Brain microvascular endothelial cell (primary cell): ENCODE measurements at places on chromosomes 4 and X.
A peak's percentile ranks its signal among the peaks of the same experiment; 100 is the strongest.

- DNase-seq = peak; percentile 55
Observed at GRCh38 chr4:71689822-71690221, 94.1 kb downstream of the GC start.

- DNase-seq = no peak
Observed at GRCh38 chrX:130093271-130093670, 17.0 kb downstream of the ELF4 start.

- DNase-seq = peak; percentile 3
Observed at GRCh38 chr4:162645381-162645780, 481.6 kb upstream of the FSTL5 start.

- DNase-seq = no peak
Observed at GRCh38 chrX:145865082-145865481, 47.5 kb downstream of the SLITRK2 start.

GRCh38 chr4:182093431-182093831, 149.8 kb upstream of the TENM3 start:
- peak; percentile 16 for DNase-seq

DNA sequence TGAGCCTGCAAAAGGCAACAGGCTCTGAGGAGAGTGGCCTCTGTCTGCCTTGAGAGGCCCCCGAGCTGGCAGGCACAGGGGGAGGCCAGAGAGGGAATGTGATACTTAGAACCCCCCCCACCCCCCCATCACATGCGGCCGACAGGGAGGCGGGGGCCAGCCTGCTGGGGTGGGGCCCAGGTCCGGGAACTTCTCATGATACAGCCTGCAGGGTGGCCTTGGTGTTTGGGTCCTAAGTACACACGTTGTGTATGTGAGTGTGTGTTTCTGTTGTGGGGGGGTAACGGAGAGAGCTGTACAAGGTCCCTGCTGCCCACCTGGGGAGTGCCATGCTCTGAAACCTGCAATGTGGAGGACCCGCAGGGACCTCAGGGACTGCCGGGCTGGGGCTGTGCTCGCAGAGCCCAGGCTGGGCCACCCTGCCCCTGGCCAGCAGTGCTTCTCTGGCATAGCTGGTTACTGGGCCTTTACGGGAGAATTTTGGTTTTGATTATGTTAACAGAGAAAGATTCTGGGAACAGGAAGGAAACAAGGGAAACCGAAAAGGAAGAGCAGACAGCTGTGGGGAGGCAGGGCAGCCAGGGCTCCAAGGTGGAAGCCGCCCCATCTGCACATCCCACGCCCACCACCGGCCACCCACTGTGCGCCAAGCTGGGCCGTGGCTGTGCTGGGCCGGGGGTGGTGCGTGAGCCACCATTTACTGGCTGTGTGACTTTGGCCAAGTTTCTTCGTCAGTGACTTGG, 19.9 kb downstream of the SH3BP2 start:
- no peak for DNase-seq

- no peak for DNase-seq
Observed at GRCh38 chrX:110755611-110756010, 40.0 kb downstream of the CHRDL1 start.

- no peak for DNase-seq
Observed at GRCh38 chr4:18803781-18804180, 782.2 kb upstream of the LCORL start.

DNA sequence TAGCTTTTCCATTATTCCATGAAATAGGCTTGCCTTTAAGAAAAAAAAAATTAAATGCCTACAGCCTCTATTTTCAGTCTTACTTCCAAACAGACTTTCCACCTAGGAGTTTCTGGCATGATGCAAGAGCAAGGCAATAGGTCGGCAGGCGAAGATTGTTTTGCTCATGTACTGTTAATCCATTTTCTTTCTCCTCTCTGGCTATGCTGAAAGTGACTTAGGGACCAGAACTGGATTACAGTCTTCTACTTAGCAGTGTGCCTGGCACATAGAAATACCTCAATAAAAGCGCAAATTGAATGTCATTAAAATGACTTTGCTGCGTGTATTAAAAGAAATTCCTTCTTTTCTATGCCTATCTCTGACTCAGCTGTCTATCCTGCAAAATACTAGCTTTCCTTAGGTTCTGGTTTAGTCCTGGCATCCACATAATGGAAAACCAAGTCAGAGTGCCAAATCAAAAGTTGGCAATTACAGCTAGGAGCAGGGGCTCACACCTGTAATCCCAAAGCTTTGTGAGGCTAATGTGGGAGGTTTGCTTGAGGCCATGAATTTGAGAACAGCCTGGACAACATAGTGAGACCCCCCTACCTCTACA, 51.9 kb downstream of the CC2D2A start:
- no peak for DNase-seq

DNA sequence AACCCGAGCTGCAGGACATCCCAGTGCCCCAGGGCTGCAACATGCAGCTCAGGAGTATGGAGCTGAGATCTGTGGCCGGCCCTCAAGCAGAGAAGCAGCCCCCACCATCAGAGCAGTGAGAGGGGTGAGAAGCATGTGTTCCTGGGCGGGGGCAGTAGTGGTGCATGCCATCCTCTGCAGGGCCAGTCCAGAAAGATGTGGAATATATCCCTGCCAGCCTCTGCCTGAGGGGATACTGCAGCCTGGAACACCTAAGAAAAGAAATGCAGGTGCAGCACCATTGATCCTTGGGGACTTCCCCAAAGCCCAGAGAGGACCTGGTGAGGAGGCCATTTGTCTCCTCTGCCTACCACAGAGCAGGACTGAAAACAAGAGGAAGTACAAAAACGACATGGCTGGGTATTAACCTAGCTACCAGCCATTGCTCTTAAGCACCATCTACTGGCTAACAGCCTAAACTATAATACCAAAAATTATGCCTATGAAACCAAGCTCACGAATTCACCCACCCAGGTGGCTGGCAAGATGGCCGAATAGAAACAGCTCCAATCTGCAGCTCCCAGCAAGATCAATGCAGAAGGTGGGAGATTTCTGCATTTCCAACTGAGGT, 158.8 kb downstream of the ADGRA3 start:
- peak; percentile 9 for DNase-seq

GRCh38 chrX:24260842-24261550, 52.9 kb downstream of the SUPT20HL2 start:
- DNase-seq = peak; percentile 35

GRCh38 chr4:54475546-54475945, 182.2 kb upstream of the KIT start:
- DNase-seq = no peak

DNA sequence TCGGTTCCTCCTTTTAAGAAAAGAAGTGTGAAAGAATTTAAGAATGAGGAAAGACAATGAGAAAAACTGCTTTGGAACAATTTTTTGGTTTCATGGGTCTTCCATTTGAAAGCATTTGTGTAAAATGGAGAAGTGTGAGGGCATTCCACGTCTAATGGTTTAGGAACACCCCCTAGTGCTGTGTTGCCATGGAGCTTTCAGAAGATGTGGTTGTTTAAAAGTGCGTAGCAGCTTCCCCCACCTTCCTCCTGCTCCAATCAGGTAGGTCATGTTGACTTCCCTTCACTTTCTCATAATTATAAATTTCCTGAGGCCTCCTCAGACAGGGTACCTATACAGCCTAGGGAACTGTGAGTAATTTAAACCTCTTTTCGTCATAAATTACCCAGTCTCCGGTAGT, 50.0 kb downstream of the UGT2B10 start:
- DNase-seq = no peak

DNA sequence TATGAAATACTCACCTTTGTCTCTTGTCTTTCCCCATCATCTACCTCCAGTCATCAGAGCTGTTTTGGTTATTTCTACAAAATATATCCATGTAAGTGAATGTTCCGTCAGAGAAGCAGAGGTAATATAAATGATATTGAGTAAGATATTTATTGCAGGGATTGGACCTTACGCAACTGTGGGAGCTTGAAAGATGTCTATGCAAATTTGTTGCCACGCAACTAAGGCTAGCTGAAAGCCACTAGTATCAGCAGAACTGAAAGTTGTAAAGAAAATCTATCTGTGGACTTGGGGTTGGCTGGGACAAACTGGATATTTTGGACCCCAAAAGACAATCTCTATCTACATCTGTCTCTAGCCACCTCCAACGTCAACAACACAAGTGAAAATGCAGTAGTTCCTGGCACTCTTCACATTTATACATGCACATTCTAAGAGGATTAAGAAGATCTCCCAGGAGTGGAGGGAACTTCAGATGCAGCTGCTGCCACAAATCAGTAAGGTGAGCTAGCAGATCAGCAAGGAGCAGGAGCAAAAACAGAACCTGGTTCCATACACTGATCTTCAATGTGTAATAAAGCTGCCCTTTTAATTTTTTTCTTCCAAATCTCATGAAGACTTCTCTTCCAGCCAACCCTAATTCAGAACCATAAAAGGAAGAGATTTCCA, 8.5 kb upstream of the CCSER1 start:
- DNase-seq = no peak

DNA sequence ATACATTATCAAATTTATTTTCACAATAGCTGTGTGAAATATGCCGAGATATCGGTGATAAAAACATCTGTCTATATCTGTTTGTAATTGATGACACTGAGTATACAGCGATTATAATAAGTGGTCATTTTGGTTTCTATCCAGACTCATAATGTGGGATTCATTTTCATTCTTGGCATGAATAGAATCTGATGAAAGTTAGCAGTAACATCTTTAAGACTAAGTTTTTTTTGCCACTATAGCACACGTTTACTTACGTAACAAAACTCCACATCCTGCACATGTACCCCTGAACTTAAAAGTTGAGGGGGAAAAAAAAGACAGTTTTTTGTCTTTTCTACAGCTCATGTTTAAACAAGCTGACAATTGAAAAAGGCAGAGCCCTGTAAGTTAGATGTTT, 86.4 kb downstream of the PPA2 start:
- DNase-seq = no peak

DNA sequence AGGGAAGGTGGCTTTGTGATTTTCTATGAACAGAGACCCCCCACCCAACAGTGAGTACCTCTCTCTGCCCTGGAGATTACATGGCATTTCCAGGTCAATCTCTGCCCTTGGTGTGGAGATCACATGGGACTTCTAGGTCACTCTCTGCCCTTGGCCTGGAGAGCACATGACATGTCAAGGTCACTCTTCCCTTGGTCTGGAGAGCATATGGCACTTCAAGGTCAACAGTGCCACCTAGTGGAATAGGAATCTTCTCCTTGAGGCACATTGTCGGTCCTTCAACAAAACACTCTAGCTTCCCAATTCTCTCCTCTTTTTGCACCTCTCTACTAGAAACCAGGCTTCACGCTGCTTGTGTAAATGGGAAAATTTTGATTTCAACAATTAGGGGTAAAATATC, 66.2 kb upstream of the TACR3 start:
- peak; percentile 1 for DNase-seq

GRCh38 chr4:88893961-88894360, 163.0 kb downstream of the FAM13A start:
- no peak for DNase-seq

DNA sequence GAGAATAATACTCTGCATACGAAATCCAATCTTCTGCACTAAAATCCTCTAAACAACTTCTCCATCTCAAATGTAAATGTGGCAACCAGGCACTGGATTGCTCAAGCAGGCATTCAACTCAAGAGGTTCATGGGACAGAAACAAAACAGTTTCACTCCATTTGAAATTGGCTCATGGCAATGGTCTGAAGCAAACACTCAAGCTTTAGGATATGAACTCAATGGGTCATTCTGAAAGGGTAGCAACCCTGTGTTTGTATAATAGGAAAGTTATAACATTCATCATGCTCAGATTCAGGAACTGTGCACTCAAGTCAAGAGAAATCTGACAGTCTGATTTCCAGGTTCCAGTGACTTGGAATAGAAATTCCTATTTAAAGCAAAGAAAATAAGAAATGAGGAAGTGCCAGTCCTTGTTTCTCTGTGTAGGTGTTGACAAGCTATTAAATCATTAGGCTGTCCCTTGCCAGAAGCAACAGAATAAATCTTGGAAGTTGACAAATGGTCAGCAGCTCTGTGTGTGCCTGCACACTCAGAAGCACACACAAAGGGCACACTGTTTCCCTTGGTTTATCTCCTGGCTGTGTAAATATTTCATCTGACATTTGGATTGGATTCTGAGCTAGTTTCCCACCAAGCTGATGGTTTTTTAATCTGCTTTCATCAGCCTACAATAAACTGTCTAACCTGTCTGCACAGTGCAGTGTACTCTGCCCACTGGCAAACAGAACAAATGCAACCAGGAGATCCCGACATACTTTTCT, 75.9 kb upstream of the CITED1 start:
- DNase-seq = no peak
